ENCODE measurements at places on chromosomes 13 and 19.

GRCh38 chr13:18951412-18951811 is 230.2 kb downstream of the TUBA3C start:
- DNase-seq = peak; percentile 72

DNA sequence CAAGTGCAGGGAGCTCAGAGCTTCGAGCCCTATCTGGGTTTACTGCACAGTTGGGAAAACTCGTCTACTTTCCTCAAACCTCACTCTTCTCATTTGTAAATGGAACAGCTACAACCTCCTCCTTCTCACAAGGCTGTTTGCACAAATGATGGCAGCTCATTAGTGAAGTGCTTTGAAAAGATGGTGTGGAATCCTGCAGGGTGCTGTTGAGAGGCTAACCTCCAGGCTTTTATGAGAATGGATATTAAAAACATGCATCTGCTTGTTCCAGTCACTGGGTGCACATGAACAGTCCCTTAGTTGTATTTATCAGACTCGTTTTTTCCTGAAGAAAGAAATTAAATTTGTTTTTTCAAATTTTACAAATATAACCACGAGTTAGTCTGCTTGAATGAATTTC is 36.6 kb downstream of the PCDH8 start:
- no peak for DNase-seq

- no peak for DNase-seq
Measured at GRCh38 chr19:31223740-31224534, 125.3 kb downstream of the TSHZ3 start.

DNA sequence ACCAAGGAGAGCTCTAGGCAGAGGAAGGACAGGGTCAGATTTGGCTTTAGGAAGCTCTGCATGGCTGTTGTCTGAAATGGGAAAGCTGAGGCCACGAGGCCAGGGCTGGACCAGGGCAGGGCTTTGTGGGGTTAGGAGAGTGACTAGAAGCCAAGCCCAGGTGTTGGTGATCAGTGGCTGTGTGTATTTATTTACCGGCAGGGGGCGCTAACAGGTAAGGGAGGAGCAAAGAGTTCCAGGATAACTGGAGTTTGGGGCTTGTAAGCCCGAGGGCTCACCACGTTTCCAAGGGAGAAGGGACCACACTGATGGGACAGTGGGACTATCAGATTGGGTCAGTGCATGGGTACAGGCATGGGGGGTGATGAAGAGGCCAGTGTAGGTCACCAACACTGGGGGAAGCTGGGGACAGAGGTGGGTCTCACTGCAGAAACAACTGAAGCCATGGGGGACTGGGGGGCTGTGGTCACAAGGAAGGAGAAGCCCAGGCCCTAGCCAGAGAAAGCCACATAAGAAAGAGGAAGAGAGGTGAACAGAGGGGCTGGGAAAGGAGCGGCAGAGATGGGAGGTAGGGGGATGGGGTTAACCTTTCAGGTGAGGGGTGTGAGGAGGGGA is 3.9 kb downstream of the TMEM147 start:
- no peak for DNase-seq

DNA sequence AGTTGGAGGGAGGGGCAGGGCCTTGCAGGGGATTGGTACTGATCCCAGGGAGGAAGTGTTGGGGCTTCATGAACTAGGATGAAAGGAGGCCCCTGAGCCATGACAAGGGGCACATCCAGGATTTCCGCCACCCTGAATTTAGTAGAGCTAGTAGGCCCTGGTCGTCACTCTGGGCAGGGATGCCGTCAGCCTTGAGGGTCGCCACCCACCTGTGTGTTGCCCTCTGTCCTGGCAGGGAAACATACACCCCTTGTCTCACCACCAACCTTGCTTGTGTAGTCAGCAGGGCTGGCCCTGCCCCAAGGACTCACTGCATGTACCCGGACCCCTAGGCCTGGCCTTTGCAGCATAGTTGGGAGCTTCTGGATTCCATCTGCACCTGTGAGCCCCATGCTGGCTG is 9.4 kb upstream of the QTRT1 start:
- no peak for DNase-seq

GRCh38 chr19:37817180-37817981 is 38.0 kb upstream of the ZNF573 start:
- DNase-seq = peak; percentile 88

DNA sequence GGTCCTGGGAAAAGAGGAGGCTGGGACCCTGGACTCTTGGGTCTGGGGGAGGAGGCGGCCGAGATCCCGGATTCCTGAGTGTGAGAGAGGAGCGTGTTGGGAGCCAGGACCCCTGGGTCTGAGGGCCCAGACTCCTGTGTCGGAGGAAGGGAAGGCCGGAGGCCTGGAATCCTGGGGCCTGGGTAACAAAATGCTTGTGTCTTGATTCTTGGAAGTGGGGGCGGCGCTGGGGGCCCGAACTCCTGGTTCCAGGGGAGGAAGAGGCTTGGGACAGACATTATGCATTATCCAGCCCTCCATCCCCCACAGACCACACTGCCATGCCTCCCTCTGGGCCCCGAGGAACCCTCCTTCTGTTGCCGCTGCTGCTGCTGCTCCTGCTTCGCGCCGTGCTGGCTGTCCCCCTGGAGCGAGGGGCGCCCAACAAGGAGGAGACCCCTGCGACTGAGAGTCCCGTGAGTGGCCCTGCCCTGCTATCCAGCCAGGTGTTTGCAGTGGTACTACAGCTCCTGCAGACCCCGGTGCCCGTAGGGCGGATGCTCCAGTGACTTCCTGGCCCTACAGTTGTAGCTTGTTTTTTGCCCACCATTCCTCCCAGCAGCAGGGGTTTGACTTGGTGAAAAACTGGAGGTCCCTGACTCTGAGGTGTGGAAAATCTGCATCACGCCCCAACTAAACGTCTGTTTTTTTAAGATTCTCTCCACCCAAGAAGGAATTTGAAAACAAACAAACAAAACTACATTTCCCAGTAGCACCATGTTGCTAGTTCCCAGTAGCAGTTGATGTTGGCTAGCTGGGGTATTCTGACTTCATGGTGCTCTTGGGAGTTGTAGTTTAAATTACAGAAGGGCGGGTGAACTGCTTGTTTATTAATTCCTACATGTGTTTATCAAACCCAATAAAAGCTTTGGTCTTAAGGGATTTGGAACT is 630 bp downstream of the NUCB1 start:
- no peak for DNase-seq

DNA sequence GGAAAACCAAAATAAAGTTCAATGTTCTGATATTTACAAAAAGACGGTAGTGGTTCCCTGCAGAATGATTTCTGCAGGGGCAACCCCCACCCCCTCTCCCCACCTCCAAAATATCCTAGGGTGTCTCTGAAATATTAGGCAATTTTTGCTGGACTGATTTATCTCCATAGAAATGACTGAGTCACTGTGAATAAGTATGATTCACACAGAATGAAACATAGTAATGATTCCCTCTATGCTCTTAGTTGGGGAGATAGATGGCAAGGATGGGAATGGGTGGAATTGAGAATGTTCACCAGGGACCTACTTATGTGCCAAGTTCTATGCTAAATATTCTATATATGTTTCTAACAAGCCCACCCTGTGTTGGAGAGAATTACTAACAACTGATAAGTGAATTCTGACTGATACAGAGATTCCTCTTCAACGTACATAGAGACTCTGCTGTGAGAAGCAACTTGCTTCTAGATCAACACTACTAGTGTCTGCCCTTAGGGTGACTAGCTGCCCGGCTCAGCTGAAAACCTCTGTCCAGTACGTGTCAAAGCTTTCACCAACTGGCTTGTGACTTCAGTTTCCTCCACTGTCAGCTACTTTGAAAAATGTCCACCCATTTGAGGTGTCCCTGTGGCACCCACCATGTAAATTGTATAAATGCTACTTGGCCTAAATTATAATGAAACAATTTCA is 38.4 kb upstream of the RAP2A start:
- no peak for DNase-seq

- peak; percentile 90 for DNase-seq
Measured at GRCh38 chr19:17496337-17496997, 15.0 kb upstream of the PGLS start.

DNA sequence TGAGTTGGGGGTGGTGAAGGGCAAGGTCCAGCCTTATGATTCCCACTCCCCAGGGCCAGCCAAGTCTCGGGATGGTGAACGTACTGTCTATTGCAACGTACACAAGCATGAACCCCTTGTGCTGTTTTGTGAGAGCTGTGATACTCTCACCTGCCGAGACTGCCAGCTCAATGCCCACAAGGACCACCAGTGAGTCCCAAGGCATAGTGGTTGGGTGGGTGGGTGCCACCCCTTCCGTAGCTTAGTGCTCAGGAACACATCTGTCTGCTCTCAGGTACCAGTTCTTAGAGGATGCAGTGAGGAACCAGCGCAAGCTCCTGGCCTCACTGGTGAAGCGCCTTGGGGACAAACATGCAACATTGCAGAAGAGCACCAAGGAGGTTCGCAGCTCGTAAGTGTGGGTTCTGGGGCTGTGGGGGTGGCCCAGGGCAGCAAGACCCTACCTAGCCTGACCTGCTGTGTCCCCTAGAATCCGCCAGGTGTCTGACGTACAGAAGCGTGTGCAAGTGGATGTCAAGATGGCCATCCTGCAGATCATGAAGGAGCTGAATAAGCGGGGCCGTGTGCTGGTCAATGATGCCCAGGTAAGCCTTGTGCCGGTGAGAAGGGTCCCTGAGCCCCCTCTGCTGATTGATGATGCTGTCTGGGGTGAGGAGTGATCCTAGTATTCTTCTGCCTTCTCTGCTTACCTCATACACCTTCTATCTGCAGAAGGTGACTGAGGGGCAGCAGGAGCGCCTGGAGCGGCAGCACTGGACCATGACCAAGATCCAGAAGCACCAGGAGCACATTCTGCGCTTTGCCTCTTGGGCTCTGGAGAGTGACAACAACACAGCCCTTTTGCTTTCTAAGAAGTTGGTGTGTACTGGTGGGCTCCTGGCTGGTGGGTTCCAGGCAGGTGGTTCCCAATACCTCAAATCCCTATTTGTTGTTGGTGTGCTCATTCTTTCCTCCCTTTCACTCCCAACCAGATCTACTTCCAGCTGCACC is 3.8 kb downstream of the TRIM28 start:
- DNase-seq = no peak

DNA sequence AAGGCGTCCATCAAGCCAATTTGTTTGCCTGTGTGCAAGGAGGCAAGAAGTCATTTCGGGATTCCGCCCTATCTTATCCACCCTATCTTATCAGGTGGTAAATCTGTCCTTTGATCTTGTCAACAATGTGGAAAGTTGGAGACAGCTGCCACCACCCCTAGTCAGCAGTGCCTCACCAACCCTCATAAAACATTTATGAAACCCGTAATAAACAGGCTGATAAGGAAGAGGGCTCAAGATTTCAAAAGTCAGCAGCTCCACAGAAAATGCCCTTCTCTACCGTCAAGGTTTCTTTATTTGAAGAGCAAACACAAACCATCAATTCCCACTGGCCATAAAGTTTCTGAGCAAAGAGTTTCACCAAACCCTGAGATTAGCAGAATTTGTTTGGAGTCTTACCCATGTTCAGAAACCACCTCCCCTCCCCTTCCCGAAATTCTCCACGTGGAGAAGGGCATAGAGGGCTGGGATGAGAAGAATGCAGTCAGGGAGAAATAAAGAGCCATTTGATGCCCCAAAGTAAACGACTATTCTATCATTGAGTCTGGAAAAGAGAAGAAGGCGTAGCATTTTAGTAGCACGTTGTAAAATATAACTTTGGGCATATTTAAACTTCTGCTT is 196.0 kb upstream of the GPR12 start:
- DNase-seq = no peak

DNA sequence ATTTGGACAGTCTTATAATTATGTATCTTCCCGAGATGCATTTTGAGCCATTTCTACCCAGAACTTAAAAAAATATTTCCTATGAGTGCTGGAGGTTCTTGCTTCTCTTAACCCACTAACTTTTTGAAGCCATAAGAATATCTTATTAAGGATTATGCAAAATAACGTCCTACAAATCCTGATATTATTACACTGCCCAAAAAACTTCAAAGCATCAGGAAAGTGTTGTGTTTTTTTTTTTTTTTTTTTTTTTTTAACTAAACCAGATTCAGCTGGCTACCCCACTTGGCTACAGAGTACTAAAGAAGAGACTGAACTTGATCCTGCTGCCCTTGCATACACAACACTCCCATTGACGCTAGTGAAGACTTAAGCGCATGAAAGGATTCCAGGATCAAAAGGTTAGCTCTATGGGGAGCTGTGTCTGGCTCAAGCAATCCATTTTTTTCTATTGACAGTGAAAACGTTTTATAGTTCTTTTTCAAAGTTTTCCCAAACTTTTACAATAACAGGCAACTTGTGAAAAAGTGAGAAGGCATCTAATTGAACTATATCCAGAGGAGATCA is 141.4 kb downstream of the KCNRG start:
- no peak for DNase-seq

DNA sequence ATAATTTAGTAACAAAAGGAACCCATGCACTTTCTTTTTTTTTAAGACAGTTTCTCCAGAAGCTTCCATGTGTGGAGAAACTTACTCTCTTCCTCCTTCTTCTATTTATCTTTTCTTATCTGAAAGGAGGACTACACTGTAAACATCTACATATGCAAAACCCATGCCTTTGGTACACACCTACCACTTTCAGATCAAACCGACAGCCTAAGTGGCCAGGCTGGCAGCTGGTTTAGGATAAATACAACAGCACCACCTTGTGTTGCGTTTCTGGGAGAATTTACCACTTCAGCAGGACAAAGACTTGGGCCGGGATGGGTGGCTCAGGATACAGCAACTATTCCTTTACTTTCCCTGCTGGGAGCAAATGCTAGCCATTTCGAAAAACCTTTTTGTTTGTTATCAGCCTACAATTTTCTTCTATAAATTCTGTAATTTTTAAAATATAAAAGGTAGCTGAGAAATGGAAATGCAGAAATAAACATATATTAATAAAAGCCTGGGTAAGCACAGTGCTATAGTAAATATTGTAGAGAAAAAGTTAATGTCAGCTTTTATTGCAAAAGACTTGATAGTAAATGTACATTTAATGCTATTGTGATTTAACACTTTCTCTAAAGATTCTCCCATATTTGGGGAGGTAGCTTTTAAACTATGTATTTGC is 94.0 kb upstream of the RFC3 start:
- peak; percentile 84 for DNase-seq

- DNase-seq = no peak
Measured at GRCh38 chr19:54461613-54462012, 2.0 kb downstream of the LENG9 start.

GRCh38 chr19:3855320-3855719 is 13.5 kb downstream of the ZFR2 start:
- no peak for DNase-seq

All from cardiac septum (tissue), 1 donor.